Fibroblast of skin of back (primary cell): ENCODE measurements at places on chromosomes 12 and 14.

- DNase-seq = peak; percentile 93
These were observed 349.9 kb downstream of the ETNK1 start for GRCh38 chr12:22974865-22975264.

DNA sequence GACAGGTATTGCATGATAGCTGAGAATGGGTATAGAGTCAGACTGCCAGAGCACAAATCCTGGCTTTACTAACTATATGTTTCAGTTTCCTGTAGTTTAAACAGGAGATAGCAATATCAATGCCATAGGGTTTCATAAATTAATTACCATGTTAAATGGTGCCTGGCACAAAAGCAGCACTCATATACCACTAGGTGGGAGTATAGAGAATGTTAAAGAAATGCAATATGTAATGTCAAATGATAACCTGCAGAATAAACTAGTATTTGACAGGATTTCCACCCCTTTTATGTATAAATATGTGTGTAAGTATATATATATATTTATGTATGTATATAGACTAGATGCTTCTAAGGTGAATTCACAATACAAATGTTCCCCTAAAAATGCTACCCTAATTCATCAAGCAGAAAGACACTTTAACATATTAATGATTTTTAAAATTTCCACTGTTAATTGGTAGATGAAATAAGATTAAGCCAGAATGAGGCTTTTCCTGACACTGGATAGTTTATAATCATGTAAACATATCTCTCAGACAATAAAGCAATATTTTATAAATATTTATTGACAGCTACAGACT, 8.6 kb downstream of the WDR89 start:
- peak; percentile 28 for DNase-seq

DNA sequence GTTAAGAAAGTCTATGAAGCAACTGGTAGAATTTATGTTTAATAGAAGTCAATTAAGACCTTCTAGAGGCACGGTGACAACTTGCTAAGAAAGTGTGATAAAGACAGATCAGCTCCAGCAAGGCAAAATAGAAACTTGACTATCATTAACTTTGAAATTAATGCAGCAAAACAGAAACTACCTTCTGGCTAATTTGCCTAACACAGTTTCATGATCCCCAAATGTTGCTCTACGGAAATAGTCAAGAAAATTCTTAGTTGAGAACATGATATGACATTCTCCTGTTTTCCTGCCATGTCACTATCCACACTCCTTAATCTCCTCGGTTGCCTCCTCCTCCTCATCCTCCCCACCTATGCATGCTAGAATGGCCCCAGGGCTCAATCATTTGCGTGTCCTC, 4.2 kb downstream of the DENND5B start:
- no peak for DNase-seq

GRCh38 chr12:45458238-45458637, 242.3 kb downstream of the ANO6 start:
- peak; percentile 17 for DNase-seq
